ENCODE measurements at places on chromosomes 1 and 21. TPM values are rescaled to one million over a fixed set of nuclear protein-coding genes. Genes with fewer than 3 reads are reported as not detected.

Gene IL6R
- total RNA-seq = 29.5 TPM

Gene CFAP74
- total RNA-seq = under 0.01 TPM

Gene RNU1-4
- total RNA-seq = under 0.01 TPM

Gene FAM177B
- total RNA-seq = 4.1 TPM

Gene AGMAT
- total RNA-seq = not detected

Gene MTMR11
- total RNA-seq = 169 TPM

Gene FAM72D
- 0.58 TPM for total RNA-seq

Gene PAX7
- not detected for total RNA-seq

Gene CRYBG2
- total RNA-seq = 12.7 TPM

Gene CDC42BPA
- 198 TPM for total RNA-seq

Gene NCF2
- total RNA-seq = 0.29 TPM

Gene IL20
- not detected for total RNA-seq

Gene TRIM17
- 6.2 TPM for total RNA-seq

Gene TAS1R1
- total RNA-seq = not detected

Gene LCE1C
- total RNA-seq = not detected

Gene HTR1D
- total RNA-seq = not detected

Gene SPRR2A
- not detected for total RNA-seq

Gene C21orf58
- 0.89 TPM for total RNA-seq

Gene FBXO2
- total RNA-seq = not detected

Gene APCS
- not detected for total RNA-seq

Gene GJB3
- 2.8 TPM for total RNA-seq

Gene NUDC
- total RNA-seq = 35.6 TPM

Measured in stomach (tissue), 19 donors.